Adrenal gland (tissue), 19 donors: ENCODE measurements at places on chromosomes 5 and 9. TPM values are rescaled to one million over a fixed set of nuclear protein-coding genes. Genes with fewer than 3 reads are reported as not detected.

GRCh38 chr5:9212605-9213004, 333.3 kb downstream of the SEMA5A start:
- DNase-seq = no peak

- DNase-seq = no peak
Observed at GRCh38 chr5:94932259-94932658, 313.8 kb downstream of the SLF1 start.

DNA sequence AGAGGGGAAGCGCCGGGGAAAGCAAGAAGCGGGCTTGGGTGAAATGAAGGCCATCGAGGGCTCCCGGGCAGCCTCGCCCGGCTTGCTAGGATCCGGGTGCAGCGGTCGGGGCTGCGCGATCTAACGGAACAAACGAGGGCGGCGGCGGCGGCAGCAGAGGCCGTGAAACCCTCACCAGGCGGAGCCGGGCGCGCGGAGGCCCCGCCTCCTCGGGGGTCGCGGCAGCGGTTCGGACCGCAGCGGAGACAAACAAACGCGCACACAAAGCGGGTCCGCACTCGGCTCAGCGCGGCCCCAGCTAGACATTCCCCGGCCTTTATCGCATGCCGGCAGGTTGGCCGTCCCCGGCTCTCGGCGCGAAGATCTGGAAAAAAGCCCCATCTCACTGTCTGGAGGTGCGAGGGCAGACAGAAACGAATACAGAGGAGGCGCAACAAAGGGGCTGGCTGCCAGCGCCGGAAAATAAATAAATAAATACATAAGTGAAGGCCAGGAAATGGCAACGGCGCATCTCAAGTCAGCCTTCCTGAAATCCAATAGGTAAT, 10.5 kb upstream of the TRIM36 start:
- no peak for DNase-seq

- DNase-seq = no peak
Observed at GRCh38 chr5:92927291-92927778, 653.7 kb downstream of the NR2F1-AS1 start.

GRCh38 chr5:134029156-134029555, 24.4 kb upstream of the VDAC1 start:
- DNase-seq = no peak

DNA sequence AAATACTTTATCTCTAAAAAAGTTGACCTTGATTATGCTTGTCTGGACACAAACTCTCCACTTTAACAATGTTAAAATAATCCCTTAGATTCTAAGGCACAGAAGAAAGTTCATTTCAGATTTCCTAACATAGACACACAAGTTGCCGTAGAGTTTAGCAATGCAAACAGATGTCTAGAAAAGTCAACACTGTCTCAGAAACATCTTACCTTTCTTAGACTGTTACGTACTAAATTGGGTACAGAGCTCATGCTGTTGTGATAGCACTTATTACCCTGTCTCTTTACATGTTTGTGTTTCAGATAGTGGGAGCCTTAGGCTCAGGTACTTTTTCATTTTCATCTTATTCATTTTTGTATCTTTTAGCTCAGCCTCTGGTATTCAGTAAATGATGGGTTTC, 52.0 kb downstream of the C5 start:
- DNase-seq = no peak

GRCh38 chr9:99039505-99040182, 65.3 kb upstream of the TGFBR1 start:
- DNase-seq = no peak

DNA sequence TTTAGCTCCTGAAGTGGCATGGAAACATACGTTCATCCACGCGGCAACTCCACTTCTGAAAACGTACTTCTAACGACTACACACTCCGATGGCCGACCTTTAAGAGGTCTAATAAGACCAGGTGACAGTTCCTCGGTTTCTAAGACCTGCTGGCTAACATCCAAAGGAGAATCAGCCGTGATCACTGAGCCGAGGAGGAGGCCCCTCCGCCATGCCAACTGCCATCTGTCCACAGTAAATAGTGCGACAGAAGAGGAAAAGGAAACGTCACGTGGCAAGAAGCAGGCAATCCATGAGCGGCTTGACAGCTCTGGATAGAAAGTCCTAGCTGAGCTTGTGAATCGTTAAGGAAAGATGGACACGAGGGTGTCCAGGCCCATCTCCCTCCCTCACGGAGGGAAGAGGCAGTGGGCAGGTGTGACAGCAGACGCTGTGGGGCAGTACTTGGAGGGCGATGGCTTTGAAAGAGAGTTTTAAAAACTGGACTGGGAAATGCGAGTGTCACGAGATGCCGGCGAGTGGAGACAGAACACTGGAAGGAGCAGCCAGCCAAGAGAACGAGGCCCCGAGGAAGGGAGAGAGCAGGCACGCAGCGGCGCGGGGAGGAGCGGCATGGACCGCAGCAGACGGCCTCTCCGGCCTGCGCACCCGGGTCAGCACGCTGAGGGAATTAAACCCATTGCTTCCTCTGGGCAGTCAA, 66.7 kb upstream of the TBC1D9B start:
- no peak for DNase-seq

DNA sequence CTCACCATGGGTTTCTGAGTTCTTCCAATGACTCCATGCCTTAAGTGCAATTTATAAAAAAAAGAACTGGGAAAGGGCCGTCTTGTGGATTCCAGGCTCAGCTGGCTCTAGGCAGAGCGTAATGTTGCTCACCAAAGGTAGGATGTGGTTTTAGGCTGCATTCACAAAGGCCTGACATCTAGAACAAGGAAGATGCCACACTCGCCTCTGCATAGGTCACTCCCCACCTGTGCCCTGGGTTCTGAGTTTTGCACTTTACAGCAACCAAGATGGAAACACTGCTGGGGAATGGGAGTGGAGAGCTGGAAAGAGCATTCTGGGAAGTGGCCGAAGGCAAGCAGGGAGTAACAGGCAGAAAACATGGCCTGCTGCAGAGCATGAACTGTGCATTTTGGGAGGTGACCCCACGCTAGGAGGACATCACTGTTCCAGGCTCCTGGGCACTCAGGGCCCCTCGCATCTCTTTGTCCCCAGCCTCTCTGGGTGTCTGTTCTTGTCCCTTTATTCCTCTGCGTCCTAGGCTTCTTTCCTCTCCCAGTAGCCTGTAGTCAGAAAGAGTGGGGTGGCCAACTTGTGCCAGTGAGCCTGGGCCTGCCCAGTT, 12.3 kb downstream of the FCN2 start:
- no peak for DNase-seq

GRCh38 chr9:89608641-89609335, 4.0 kb downstream of the GADD45G start:
- no peak for DNase-seq

GRCh38 chr5:100762995-100763394, 140.1 kb downstream of the ST8SIA4 start:
- no peak for DNase-seq

- DNase-seq = no peak
Observed at GRCh38 chr9:113858282-113858681, 17.8 kb upstream of the ZNF618 start.

- no peak for DNase-seq
Observed at GRCh38 chr9:109934857-109935215, 154.8 kb downstream of the PALM2AKAP2 start.

GRCh38 chr9:30943446-30944224, 1440.8 kb upstream of the ACO1 start:
- no peak for DNase-seq

GRCh38 chr5:143138839-143139238, 264.6 kb downstream of the NR3C1 start:
- no peak for DNase-seq

GRCh38 chr5:100901821-100902341, 1.2 kb downstream of the ST8SIA4 start:
- DNase-seq = peak; percentile 56

- DNase-seq = no peak
Observed at GRCh38 chr9:138099803-138100598, 222.4 kb downstream of the CACNA1B start.

- no peak for DNase-seq
Observed at GRCh38 chr9:89313842-89314241, 2.8 kb downstream of the CKS2 start.

DNA sequence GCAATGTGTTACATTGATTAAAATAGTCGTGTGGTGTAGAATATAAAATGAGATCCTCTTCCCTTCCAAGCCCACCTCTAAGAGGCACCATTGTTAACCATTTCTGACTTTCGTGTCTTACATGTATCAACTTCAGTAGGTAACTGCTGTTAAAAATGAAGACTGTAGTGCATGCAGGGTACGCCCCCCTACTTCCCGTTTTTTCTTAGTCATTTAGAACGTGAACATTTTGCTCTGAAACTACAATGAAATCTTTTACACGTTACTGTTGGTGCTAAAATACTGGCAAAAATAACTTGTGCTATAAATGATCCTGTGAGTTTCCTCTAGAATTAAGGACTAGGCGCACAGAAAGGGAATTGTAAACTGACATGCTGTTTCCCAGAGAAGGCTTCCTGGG, 41.5 kb downstream of the WNK2 start:
- DNase-seq = no peak

- DNase-seq = no peak
Observed at GRCh38 chr5:31934156-31934555, 240.0 kb downstream of the GOLPH3 start.

DNA sequence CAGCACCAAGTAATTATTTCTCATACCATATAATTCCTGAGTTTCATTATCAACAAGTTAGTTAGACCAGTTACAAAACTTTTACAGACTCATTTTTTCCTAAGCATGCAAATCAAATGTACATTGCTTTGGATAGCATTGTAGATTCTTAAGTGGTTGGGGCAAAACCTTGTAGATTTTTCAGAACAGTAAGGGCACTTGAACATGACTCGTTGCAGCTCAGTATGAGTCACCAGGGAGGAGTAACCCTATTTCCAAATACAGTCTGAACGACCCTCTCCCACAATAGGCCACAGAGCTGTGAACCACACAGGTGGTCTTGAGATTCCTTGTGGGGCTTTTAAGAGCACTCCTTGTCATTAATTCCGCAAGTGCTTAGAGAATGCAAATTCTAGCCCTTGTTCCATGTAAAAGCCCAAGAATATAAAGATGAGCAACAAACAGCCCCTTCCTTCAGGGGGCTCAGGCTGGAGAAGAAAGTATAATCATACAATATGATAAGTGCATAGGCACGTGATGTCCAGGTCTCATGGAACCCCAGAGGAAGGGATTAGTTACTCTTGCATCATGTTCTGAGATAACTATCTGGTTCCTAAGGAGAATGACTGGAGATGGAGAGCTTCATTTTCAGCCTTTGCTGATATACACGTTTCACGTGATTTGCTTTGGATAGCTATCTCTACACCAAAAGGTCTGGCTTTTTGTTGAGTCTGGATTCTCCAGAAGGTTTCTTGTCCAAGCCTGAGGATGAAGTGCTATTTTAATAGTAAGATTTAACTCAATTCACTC, 295.7 kb downstream of the KCNN2 start:
- DNase-seq = no peak

DNA sequence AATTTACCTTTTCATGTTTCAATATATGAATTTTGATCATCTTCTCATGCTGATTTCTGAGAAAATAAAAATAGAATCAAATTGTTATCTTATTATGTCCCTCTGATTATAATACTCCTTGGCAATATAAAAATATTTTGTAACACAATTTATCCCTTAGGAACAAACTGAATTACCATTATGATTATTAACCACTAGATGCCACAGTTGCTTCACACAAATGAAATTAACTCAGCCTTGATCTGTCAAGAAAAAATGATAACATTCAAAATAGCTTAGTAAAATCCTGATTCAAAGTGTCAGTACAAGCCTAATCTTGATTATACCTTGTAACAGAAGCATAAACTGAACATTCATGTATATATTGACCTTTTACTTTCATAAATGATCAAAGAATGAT, 4.8 kb upstream of the CHSY3 start:
- DNase-seq = no peak

DNA sequence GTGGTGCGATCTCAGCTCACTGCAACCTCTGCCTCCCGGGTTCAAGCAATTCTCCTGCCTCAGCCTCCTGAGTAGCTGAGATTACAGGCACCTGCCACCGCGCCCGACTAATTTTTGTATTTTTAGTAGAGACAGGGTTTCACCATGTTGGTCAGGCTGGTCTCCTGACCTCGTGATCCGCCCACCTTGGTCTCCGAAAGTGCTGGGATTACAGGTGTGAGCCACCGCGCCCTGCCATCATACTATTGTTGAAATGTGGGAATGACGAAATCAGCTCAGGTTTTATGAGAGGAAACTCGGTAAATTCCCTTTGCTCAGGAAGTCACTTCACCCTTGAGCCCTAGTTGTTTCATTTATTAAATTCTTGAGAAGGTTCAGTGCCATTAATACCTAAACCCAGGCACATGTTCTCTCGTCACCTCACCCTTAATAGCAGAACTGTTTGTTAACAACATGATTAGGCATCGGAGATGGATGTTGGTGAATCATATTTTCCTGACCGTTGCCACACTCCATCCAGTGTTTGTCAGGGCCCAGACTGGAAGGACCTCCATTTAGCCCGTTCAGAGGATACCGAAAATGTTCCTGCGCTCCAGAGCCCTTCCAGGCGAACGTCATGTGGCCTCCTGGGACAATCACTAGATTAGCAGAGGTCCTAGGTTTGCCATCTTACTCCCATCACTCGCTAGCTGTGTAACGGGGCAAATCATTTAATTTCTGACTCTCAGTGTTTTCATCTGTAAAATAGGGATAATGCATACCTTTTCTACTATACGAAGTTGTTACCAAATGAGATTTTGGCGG, 20.0 kb upstream of the CREBRF start:
- no peak for DNase-seq

- no peak for DNase-seq
Observed at GRCh38 chr5:151721087-151721646, 34.5 kb upstream of the SPARC start.

DNA sequence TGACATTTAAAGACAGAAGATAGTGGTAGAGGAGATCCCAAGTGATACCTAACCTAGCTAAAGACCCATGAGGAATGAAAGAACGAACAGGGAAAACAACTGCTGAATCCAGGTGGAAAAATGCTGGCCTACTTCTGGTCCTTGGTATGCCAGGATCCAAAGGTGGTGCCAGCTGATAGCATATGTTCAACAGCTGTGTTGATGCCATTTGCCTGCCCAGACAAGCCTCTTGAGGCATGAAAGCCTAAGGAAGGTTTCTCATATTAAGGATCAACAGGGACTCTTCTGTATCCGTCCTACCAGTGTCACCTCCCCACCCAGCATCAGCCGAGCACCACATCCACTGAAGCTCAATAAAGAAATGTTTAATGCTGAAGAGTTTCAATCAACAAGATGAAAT, 225.7 kb upstream of the DMRT1 start:
- DNase-seq = no peak

RAB24 gene
- 95.2 TPM for polyA plus RNA-seq

UNC13B gene
- 11.1 TPM for polyA plus RNA-seq

PAPPA gene
- 4.2 TPM for polyA plus RNA-seq

TAF1L gene
- not detected for polyA plus RNA-seq

LCN1 gene
- polyA plus RNA-seq = not detected

CAMK2A gene
- polyA plus RNA-seq = 0.79 TPM

FCN2 gene
- polyA plus RNA-seq = 99.6 TPM

FASTKD3 gene
- polyA plus RNA-seq = 24.7 TPM

FSTL4 gene
- 3.3 TPM for polyA plus RNA-seq

STKLD1 gene
- 5.2 TPM for polyA plus RNA-seq
